CD4-positive, CD25-positive, alpha-beta regulatory T cell (primary cell): ENCODE measurements at places on chromosomes 5 and 9. TPM values are rescaled to one million over a fixed set of nuclear protein-coding genes. Genes with fewer than 3 reads are reported as not detected.

DNA sequence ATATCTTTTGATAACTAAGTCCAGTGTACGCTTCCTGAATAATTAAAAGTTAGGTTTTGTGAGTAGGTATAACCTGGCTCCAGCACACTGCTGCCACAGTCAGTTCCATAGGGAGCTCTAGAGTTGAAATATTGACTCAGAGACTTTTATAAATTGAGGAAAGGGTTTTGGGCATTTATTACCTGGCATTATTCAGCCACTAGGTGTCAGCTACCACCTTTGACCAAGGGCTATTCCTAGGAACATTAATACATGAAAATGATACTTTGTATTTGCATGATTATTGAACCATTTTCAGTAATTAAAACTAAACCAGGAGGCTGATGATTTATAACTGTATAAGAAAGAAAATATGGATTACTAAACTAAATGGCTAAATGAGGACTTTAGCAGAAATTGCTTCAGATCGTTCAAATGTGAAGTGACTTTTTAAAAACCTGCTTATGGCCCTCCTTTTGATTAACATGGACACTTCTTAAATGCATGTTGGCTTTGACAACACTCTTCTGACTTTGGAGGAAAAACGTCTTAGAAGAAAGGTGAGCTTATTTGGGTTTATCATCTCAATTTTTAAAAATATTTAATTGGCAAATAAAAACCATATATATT lies 83.0 kb downstream of the SMC2 start:
- no peak for DNase-seq

DNA sequence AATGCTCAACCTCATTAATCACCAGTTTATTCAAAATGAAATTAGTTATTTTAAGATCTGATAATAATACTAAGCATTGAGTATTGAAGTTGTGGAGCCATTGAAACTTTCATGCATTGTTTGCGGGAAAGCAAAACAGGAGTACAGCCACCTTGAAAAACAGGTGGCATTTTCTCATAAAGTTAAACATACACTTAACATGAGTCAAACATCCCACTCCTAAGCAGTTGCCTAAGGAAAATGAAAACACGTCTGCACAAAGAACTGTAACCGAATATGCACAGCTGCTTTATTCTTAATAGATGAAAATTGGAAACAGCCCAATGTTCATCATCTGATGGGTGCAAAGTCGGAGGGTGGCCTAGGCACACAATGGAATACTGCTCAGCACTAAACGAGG lies 177.3 kb downstream of the IRX2 start:
- no peak for DNase-seq

DNA sequence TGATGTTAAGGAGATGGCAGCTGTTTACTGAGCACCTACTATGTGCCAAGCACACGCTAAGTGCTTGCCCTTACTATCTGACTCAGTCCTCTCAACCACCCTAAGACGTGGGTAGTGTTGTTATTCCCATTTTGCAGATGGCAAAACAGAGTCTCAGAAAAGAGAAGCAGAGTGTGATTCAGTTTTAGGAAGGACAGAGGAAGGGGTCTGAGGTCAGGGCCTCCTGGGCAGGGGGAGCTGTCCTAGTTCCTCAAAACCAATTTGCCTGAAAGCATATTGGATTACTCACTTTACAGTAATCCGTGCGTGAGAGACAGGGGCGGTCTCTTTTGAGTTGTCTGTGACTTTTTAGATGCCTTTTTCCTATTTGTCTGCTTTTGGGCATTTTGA lies 23.2 kb downstream of the DNM1 start:
- no peak for DNase-seq

Gene TAF11L3
- polyA plus RNA-seq: not detected

Gene PHYHD1
- polyA plus RNA-seq: not detected

- DNase-seq: no peak
Measured at GRCh38 chr9:21506626-21507482, 24.7 kb upstream of the IFNE start.

Gene RGS7BP
- not detected for polyA plus RNA-seq

DNA sequence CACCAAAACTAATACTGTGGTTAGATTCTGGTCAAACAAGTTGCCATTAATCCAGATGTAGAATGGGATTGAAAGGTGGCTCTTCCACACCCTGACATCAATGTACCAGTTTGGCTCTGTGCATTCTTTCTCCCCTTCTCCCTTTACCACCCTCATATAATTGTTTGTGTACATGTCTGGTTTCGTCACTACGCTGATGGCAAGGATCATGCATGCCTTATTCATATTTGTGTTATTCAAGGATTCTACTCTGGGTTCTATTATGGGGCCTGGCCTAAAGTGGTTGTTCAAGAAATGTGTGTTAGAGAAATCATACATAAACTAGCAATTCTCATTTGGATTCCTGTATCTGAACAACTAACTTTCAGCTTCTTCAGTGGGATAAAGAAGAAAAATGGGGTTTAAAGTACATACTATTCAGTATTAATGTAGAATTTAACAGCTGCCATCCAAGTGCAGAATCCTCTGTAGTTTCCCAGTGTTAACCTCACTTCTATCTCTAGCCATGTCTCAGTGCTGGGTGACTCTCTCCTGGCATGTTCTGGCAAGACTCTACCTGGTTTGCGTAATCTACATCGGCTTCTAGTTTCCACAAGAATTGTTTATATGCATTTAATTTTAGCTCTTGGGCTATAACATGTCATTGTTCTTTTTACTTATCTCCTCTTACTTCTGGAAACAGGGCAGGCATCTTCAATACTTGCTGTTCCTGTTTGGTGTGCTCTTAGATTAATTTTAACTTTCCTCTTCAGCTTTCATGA lies 27.9 kb upstream of the CDKN2B start:
- no peak for DNase-seq
